ENCODE measurements at places on chromosomes 1 and 21. TPM values are rescaled to one million over a fixed set of nuclear protein-coding genes. Genes with fewer than 3 reads are reported as not detected.

GRCh38 chr1:90400131-90400530, 317.0 kb downstream of the BARHL2 start:
- DNase-seq, result no peak

GRCh38 chr1:248873993-248874533, 15.2 kb upstream of the ZNF692 start:
- DNase-seq, result peak; percentile 85

DNA sequence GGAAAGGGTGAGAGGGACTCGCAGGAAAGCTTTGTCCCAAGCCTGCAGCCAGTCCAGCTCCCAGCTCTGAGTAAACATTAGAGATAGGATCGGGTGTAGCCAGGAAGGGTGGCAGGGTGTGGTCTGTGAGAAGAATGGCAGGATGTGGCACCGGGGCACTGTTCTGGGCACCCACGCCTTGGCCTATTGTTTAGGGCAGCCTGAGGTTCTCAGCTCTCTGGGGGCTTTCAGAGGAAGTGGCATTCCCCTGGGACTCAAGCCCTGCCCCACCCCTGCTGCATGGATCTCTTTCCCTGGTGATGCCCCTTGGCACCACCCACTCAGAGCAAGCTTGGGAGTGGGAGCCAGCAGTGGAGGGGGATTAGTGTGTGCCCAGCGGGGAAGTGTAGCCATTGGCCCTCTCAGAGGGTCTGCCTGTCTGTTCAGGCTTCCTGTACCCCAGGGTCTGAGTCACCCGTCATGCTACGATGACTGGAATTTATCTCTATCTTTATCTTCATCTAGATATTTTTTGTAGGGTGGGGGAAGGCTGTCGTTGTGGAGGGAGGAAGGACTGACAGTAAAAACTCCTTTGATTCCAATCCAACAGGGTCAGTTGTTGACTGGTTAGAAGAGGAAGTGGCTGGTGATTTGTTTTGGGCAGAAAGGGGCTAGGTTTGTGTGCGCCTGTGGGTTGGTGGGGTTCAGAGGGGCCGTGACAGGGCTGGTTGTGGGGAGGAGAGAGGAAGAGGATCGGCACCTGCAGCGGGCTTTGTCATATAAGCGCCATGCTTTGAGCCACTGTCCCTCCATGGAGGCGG, 31.6 kb downstream of the SOX13 start:
- peak; percentile 38 for DNase-seq

DNA sequence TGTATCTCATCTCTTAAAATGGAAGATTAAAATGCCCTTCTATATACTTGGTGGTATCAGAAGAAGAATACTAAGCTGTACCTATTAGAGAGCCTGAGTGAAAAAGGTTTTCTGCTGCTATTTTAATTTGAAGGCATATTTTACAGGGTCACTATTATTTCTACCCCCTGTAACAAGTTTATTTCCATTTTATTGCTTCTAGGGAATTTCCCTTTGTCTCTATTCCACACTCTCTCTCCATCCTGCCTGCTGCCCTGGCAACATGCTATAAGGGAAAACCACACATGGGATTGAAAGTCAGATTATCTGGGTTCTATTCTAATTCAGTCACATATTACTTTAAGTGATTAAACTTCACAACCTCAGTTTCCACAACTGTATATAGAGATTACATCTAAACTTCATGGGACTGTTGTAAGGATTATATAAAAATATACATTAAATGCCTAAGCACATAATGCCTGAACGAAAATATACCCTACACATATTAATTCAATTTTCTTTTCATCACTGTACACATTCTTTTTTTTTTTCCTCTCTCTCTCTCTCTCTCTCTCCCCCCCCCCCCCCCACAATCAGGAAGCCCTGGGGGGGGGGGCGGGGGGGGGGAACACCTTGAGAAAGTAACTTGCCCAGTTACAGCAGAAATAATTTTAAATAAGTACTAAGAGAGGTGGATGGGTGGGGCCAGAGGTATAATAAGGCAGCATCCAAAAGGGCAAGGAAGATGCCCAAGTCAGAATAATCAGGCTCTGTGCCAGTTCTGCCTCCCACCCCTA, 51.5 kb downstream of the LUZP1 start:
- DNase-seq, result no peak

GRCh38 chr1:168320800-168321450, 40.2 kb downstream of the TBX19 start:
- peak; percentile 91 for DNase-seq

GRCh38 chr1:183553331-183553730, 36.9 kb downstream of the NCF2 start:
- DNase-seq, result no peak

- peak; percentile 87 for DNase-seq
Observed at GRCh38 chr1:203663294-203663693, 36.7 kb downstream of the ATP2B4 start.

- DNase-seq, result peak; percentile 61
Observed at GRCh38 chr1:54798769-54799641, 2.1 kb downstream of the TTC22 start.

GRCh38 chr1:156591432-156592157, at the start of gene NAXE:
TSS of gene NAXE (plus strand) at chr1:156591776. CDS start at chr1:156591805, 29 bp downstream.
- no peak for DNase-seq

- DNase-seq, result no peak
Observed at GRCh38 chr1:178682886-178683285, 42.2 kb upstream of the RALGPS2 start.

- no peak for DNase-seq
Observed at GRCh38 chr1:7811476-7811875, 27.4 kb downstream of the PER3 start.

Gene NECTIN4
- total RNA-seq, result 25.0 TPM

Gene GBP1
- 50.0 TPM for total RNA-seq

Gene SYT14
- total RNA-seq, result 10.8 TPM

Gene ANKRD35
- total RNA-seq, result 0.10 TPM

Data from renal cortical epithelial cell (primary cell).